Activated T-cell treated with anti-CD3 and anti-CD28 coated beads, Interleukin-2, amount 50 U/mL, for 4 hours (primary cell): ENCODE measurements at places on chromosomes 1 and 21.

DNA sequence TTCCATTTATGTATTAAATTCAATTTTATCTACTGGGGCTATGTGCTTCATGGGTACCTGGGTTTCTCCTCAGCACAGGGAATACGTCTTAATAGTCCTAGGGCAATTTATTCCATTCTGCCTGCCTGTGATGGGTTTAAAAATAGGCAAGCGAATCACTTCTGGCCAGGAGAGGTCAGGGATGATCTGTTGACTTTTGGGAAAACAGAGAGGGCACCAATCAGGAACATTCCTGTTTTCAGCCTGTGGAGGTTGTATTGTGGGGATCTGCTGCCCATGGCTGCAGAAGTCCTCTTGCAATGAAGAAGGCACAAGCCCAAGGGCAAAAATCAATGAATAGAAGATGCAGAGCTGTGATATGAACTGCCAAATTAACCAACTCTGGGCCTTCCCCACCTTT lies 303.1 kb downstream of the CTH start:
- DNase-seq: no peak

DNA sequence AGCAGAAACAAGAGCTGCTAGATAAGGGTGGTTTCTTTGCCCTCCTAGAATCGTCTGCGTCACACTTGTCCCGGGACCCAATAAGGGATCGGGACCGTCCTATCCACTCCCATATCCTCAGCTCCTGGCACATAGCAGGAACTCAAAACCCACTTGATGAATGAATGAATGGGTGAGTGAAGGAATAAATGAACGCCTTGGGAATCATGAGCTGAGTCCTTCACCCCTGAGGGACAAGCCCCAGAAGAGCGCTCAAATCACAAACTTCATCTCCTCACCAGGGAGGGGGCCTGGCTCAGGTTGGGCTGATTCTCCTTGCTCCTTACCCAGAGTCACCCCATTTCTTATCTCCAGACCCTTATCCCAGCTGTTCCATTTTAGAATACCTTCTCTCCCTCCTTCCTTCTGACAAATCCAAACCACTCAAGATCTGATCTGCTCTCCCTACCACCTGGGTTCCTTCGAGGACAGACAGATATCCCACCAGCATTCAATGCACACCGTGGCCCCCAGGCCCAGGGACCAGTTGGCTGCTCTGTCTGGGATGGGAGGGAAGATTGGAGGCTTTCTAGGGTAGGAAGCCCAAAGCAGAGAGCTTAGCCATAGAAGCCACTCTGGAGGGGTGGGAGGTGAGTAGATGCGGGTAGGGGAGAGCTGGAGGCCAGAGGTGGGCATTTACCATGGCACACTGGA lies 643 bp upstream of the MOB3C start:
- DNase-seq: no peak

- DNase-seq: no peak
Observed at GRCh38 chr1:171107262-171107940, 16.7 kb downstream of the FMO3 start.

DNA sequence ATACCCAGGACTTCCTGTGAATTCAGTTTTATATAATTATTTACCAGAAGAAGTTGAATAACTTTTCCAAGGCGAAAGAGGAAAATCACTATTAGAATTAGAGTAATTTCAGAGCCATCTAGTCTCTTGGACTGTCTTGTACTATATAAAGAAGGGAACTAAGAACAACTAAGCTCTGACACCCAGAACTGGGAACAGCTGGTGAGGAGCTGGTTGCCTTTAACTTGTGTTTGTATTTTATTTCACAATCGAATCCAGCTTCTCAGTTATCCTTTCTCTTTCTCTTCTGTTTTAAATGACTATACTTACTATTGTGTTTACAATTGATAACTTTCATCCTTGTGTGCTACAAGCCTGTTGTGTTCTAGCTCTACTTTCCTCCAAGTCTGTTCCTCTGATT lies 8.4 kb downstream of the SNX27 start:
- no peak for DNase-seq

DNA sequence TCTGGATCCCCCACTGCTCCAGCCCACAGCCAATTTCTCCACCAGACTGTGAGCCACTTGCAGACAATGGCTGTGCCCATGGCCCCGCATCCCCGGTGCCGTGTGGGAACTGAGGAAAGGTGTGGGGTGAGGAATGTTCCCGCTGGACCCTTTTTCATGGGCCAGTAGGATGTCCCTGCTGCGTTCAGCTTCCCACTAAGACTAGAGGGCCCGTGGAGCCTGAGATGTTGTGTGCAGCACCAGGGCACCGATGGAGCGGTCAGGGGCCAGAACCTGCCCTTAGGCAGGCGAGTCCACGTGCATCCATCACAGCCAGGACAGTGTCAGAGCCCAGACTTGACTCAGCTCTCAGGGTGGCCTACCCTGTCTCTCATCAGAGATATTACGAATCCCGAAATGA lies 105.7 kb upstream of the COL6A1 start:
- DNase-seq: no peak

DNA sequence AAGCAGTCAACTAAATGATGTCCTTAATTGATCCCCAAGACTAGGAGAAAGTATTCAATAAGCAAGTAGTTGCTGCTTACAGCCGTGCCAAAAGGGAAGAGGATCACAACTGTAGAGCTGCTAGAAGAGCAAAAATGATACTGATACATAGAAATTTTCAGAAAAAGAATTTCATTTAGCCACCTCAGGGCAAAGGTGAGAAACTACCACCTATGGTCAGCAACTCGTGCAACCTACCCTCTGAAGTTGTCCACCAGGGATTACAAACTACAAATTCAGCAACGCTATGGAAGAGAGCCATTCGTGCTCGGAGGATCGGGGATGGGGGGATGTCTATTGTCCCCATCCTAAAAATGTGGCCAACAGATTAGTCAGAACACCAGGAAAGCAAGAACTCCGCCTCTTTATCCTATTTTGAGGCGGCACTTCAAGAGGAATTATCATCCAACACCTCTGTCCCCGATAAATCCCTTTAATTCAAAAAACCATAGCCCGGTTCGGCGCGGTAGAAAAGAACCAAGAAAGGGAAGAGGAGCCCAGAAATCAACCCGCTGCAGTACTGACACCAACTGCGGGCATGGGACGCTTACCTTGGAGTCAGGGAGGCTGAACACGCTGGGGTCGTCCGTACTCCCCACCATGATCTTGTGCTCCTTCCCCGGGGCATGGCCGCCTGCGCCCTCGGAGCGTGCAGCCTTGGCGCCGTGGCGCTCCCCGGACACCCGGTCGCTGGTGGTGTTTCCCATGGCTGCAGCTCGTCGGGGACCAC lies 687 bp downstream of the PRKAB2 start:
- no peak for DNase-seq

- DNase-seq: no peak
Observed at GRCh38 chr1:64487061-64487460, 17.1 kb downstream of the CACHD1 start.

DNA sequence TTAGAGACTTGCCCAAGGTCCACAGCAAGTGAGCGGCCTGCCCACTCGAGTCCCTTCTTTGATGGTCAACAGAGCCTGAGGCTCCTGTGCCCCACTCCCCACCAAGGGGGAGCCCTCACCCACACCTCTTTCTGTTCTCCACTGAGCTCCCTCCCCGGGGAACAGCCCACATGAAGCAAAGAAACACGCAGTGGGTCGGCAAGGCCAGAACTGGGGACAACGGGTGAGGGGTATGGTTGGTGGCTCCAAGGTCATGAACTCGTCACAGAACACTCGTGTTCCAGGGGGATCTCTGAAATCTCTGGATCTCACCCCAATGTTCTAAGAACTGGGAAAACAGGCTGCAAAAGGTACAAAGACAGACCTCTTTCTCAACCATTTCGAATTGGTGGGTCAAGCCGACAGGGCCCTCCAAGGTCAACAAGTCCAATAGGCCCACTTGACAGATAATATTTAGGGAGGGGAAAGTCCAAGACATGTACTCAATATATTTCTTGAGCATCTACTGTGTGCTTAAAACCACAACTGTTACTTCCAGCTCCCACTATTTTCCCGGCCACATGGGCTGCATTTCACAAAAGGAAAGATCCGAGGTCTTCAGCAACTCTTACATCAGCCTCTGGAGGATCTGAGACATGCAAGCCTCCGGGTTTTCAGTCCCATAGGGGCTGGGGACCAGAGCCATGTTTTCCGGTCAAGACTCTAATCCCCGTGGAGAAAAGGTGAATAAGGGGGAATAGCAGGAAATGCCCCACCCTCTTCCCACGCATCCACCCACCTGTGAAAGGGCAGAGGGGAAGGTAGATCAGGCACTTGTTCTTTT lies 1.1 kb upstream of the RAP1GAP start:
- no peak for DNase-seq

DNA sequence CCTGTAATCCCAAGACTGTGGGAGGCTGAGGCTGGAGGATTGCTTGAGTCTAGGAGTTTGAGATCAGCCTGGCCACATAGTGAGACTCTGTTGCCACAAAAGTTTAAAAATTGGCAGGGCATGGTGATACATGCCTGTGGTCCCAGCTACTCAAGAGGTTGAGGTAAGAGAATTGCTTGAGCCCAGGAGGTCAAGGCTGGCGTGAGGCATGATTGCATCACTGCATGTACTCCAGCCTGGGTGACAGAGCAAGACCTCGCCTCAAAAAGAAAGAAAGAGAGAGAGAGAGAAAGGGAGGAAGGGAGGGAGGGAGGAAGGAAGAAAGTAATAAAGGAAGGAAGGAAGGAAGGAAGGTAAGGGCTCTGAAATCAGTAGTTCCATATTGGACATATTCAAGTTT lies 25.0 kb downstream of the GLUL start:
- DNase-seq: no peak

GRCh38 chr1:208009706-208010444 lies 99.0 kb upstream of the CD34 start:
- no peak for DNase-seq

GRCh38 chr21:24561291-24561690 lies 1046.0 kb downstream of the MRPL39 start:
- DNase-seq: no peak

DNA sequence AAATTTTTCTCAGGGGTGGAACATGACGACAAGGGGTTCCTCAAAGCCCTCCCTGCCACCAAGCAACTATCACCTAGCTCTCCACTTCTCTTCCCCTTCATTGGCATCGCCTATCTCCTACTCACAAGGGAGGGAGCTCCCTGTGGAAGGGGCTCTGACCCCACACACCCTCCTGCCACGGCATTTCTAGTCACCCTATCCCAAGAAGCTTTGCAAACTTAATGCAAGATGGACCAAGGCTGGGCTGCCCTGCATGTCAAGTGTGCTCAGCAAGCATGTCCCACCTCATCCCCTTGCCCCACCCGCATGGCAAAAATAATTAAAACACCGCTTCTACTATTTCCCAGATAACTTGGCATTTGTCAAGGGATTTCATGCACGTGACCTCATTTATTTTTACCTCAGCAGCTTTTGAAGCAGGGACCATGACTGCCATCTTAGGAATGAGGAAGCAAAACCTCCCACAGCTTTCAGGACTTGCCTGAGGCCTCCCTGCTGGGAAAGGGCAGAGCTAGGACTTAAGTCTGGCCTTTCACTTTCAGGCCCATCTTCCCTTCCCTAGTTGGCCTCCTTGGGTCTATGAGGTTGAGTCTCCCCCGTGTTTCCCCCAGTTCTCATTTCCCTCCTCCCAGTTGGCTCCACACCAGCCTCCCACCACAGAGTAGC lies 161.3 kb downstream of the TSEN15 start:
- no peak for DNase-seq

DNA sequence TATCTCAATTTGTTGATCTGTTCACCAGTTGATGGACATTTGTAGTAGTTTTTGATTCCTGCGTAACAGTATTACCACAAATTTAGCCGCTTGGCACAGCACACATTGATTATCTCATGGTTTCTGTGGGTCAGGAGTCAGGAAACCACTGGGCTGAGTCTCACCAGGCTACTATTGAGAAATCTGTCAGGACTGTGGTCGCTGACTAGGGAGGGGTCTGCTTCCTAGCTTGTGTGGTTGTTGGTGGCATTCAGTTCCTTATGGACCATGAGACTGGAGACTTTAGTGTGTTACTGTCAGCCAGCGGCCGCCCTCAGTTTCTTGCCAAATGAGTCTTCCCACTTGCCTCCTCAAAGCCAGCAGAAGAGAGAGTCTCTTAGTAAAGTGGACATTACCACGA lies 9.8 kb downstream of the PEX14 start:
- DNase-seq: no peak

- DNase-seq: no peak
Observed at GRCh38 chr1:205543351-205544301, 39.2 kb downstream of the CDK18 start.

DNA sequence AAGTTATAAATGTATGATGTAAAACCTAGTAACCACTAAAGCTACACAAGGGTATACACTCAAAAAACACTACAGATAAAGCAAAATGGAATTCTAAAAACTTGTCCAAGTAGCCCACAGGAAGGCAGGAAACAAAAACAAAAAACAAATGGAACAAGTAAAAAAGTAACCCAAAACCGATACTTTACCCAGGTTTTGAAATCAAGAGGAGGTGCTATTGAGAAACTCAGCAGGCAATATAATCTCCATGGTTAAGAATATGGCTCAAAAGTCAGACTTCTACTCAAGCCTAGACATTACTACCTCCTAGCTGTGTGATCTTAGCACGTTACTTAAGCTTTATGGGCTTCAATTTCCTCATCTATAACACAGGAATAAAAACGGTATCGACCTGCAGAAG lies 13.3 kb downstream of the RBBP5 start:
- DNase-seq: no peak

DNA sequence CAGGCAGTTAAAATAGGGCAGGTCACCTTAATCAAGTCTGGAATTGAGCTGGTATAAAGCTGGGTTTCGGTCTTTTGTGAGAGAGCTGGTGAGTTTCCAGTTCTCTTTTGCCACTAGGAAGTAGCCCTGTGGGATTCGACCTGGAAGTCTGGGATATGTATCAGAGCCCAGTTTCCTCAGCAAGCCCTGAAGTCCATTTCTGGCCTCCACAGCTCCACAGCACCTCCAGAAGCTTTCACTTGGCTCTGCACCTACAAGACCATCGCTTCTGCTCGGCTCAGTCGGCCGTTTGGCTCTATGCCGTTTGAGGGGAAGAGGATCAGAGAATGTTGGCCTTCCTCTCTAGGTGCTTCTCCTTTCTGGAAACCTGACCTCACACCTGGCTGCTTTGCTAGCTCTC lies 148.0 kb downstream of the GALNT2 start:
- DNase-seq: no peak

DNA sequence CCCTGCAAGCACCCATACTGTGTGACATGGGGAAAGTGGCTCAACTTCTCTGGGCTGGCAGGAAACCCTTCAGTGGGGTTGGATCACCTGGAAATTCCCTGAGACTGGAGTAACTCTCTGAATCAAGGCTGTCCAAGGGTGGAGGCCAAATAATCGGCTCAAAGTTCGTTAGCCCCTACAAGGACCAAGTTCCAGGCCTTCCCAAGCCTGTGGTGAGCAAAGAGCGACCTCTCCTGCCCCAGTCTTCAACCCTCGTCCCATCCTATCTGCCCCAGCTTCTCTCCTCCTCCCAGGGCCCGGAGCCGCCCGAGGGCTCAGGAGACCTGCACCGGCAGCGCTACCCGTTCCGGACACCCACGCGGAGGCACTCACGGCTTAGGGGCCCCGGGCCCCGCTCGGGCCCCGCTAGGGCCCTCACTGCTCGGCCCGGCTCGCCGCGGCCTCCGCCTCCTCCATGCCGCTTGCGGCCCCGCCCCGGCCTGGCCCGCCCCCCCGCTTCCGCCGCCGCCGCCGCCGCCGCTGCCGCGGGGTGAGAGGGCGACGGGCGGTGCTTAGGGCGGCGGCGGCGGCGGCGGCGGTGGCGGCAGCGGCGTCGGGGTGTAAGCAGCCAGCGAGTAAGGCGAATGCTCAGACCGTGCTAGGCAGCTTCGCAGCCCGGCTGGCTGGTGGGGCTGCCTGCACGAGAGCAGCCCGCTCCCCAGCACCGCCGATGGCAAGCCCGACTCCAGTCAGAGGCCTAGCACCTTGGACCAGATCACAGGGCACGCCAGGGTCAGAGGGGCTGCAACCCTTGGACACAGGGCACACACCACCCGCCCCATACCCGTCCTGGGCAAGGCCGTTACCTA lies at the start of gene POMGNT1:
TSS of gene POMGNT1 (minus strand) at position 471 of the 848 bp plus-strand sequence. CDS start 613 bp downstream, outside the sequence.
- peak; percentile 65 for DNase-seq
